Lung (tissue), 17 donors: ENCODE measurements at places on chromosomes 12 and 14.

DNA sequence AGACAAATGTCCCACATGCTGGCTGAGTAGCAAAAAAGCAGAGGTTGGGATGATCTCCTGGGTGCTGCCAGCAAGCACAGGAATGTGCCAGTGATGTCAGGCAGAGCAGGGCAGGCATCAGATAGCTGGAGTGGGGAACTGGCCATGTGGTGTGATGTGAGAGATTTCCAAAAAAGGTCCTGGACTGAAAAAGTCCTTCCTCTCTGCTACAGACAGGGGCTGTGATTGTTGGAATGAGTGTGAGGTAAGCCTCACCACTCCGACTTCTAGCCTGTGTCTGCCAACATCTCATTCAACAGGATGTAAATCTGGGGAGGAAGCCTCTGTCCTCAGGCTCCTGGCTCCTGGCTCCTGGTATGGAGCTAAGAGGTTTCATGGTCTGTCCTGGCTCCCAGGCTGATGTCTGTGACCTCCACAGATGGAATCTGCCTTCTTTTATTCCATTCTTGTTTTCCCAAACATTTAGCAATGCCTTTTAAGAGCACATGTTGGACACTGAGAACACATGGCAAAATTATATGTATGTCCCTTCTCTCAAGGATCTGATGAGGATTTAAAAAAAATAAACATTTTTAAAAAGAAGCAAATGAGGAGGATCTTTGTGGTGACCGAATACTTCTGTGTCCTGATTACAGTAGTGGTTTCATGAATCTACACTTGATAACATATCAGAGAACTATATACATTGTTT is 50.1 kb upstream of the STK38L start:
- peak; percentile 53 for DNase-seq

GRCh38 chr12:13001775-13002040 is 1.6 kb upstream of the HEBP1 start:
- no peak for DNase-seq

DNA sequence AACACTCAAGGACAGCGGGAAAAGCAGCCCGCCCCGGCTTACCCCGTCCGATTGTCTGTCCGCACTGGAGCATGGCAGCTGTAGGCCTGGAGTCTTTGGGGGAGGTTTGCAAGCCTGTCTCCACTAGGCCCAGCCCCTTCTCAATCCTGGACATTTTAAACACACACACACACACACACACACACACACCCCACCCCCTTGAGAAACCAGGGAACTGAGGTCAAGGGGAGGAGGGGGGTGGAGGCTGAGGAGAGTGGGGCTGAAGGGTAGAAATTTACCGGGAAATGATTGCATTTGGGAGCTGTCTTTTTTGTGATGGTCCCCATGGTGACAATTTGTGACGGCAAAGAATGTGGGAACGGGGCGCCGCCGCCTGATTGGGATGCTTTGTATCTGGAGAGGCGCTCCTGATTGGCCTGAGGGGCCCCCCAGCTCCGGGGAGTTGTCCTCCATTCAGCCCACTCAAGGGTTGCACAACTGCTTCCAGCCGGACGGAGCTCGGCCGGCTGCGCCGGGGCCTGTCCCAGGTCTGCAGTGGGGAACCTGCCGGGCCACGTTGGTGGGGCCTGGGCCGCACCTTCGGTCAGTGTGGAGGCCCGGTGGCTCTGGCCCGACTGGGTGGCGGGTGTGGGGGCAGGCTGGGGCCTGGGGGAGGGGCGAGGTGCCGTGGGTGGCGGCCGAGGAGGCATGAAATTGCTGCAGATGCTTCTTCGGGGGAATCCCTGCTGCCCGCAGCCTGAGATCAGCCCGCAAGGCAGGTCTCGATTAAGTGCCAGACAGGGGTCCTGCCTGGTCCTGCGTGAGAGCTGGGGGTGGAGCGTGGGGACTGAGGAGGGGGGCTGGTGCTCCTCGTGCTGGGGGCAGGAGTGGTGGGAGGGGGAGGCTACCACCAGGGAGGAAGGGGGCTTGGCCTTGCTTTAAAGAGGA is at the start of gene FAM181A:
FAM181A (plus strand) TSS at position 472 of the 927 bp plus-strand sequence. CDS start 942 bp downstream, outside the sequence.
- peak; percentile 34 for DNase-seq

GRCh38 chr14:103606963-103607668 is 21.9 kb upstream of the KLC1 start:
- DNase-seq, result peak; percentile 93

- DNase-seq, result no peak
These were observed 78.8 kb downstream of the OSBPL8 start for GRCh38 chr12:76480796-76481195.

- DNase-seq, result peak; percentile 16
These were observed 69.1 kb upstream of the HOXC13 start for GRCh38 chr12:53869500-53869899.

DNA sequence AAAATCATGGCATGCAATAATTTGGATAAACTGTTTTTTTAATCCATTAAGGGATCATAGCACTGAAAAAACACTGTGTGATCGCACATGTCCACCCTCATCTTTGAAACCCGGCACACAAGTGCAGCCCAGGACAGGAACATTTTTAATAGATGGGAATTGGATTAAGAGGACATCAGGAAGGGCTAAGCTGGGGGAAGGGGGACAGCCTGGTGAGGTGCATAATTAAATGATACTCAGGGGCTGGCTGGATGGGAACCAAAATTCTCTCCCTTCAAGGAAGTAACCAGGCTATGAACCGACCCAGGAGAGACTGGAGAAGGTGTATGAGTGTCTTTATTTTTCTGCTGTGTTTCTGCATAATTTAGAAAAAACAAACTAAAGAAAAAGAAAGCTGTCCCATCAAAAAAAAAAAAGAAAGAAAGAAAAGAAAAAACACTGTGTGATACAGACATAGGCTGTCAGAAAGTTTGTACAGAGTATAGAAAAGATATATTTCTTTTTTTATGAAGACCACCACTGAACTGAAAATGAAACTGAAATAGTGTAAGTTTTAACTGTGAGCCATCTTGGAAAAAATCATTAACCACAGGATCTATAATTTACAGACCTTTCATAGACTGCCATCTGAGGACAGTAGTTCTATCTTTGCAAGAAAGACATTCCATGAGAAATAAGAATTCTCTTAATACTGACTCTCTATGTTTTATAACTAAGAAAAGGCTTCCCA is 75.1 kb upstream of the SLC38A4 start:
- DNase-seq, result no peak
